Stimulated activated CD8-positive, alpha-beta memory T cell treated with anti-CD3 and anti-CD28 coated beads, Interleukin-7, amount 100 ng/mL, for 48 hours (primary cell): ENCODE measurements at places on chromosomes 3 and 15.

DNA sequence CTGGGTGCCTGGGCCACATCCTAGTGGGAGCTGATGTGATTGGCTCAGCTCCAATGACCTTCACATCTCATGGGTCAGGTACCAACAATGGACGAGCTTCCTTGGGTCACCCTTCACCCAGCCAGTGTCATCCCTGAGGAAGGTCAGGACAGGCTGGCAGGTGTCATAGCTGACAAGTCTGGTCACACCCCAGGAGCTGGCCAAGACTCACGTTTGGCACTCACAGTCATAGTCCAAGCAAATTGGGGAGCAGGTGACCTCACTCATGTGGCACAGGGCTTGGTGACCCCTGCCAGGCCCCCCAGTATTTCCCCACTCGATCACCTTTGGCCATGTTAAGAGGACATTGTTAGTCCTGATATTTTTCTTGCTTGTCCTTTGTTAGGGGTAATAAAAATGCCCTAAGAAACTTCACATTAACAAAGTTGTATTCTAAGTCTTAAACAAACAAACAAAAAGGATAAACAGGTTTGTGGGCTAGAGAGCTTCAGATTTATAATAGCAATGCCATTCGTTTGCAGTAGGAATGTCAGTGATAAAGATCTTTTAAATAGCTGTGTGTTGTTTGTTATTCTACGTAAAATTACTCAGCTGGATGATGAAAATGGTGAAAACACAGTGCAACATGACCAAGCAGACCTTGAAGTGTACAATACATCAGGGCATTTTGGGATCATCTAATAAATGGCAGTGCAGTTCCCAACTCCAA, 79.5 kb upstream of the POMGNT2 start:
- no peak for DNase-seq

DNA sequence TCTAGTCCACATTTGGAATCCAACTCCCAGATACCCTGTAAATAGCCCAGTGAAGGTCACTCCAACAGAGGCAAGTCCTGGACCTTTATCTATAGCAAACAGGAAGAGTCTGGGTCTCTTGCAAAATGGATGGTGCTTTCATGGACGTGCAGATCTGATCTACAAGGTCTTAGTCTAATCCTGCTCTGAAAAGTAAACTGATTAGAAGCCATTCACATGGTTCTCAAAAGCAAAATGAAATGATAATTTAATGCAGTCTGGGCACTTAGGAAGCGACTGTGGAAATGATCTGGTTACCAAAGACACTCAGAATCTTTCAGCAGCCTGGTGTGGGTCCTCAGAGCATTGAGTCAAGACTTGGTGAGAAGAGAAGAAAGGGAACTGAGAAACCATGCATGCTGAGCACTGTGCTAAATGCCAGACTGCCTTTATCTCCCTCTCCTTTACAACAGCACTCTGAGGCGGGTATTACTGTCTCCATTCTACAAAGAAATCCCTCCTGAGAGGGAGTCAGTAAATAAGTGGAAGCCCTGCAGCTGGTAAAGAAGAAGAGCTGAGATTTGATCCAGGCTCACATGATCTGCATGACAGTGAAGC, 29.0 kb downstream of the AQP9 start:
- no peak for DNase-seq

DNA sequence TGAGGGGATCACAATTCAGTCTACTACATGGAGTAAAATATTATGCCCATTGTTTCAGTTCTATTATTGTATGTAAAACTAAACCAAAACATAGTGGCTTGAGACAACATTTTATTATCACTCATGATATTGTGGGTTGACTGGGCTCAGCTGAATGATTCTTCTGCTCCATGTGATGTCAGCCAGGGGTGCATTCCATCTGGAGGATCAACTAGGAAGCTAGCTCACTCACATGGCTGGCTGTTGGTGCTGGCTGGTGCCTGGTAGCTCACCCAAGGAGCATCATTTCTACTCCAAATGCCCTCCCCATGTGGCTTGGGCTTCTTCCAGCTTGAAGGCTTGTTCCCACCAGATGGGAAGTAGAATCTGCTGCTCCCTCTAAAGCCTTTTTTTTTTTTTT, 51.8 kb upstream of the CLRN1 start:
- DNase-seq, result no peak

DNA sequence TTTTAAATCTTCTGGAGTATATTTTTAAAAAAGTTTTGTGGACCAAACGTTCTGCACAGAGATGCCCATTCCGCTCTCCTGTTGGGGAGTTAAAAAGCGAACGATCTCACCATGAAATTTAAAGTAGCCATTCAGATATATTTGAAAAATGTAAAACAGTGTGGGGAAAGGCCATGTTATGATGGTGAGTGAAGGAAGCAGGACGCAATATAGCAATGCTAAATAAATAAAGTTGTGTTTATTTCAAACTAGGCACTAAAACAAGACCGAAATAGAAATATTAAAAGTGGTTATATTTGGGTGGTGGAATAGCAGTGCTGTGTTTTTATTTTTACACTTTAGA, 327 bp upstream of the CCDC13 start:
- DNase-seq, result no peak
